ENCODE measurements at places on chromosomes 16 and 17.

DNA sequence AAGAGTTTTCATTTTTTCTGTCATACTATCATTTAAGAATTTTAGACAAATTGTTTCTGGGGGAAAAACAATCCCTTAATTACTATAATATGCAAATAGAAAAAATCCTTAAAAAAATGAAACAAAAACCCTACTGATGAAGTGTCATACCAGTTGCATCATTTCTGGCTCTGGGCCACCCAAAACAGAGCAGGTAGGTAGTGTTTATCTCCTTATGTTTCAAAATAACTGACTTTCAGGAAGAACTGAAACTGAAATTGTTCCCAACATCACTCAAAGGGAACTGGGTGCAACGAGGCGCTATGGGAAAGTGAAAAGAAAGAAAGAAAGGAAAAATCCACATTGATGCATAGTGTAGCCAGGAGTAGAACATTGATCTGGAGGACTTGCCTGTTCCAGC is 653.1 kb upstream of the SOX9 start:
- no peak for DNase-seq

DNA sequence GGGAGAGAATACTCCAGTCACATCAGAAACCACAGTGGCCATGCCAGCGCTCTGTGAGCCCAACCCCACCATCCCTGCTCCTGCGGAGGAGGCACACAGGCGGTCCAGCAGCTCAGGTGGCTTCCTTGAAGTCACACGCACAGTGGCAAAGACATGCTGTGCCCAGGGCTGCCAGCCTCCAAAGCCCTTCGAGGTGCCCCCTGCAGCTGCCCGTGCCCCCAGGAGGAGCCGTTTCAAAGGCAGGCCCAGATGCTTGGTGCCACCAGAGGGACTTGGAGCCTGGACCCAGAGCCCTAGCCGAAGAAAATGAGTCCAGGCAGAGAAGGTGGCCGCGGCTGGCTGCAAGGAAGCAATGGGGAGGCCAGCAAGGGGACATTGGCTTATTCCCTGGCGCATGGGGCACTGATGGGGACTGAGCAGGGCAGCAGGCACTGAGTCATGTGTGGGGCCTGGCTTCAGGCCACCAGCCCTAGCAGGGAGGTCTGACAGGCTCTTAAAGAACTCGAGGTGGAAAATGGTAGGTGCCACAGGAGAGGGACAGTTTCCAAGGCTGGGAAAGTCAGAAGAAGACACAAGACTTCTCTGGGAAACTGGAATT is 17.2 kb upstream of the CACNG1 start:
- no peak for DNase-seq

DNA sequence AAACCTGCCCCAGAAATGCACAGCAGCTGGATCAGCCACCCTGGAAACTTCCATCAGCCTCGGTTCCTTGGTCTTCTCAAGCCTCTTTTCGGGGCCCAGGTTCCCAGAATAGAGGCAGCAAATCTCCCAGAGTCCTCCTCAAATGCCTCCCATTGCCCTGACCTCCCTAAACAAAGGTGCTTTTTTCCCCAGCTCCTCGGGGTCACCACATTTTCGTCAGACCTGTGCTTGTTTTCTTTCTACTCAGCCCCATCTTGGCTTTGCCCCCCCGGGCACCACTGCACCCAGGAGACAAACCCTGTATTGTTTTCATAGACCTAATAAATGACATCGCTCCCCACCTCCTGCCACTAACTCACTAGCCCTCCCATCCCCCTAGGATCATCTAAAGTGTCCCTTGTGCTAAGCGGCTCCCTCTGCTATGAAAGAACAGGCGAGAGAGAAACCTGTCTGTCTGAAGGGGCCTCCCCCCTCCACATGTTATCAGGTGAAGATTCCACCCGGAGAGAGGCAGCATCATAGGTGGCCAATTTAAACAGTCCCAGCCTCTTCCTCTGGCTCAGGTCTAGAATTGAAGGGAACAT is 451.1 kb downstream of the SOX9 start:
- DNase-seq, result no peak

GRCh38 chr16:4787627-4788482 is at the start of gene SEPTIN12:
TSS of gene SEPTIN12 (minus strand) at chr16:4788345. CDS start at chr16:4787645, 700 bp downstream.
- DNase-seq, result no peak

DNA sequence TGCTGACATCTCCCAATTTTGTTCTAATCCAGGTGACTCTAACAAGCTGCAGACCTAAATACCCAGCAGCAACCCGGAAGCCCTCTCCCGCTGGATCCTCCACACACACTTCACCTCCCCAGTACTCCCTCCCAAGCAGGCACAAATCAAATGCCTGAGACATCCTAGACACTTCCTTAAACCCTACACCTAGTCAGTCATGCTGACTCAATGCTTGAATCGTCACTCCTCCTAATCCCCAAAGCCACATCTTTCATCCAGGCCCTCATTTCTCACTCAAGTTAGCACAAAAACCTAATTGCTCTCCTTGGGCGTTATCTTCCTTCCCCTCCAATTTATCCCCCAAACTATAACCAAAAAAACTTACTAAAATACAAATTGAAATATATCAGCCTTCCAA is 32.7 kb downstream of the CMC2 start:
- no peak for DNase-seq

GRCh38 chr17:68785565-68786486 is 169.4 kb downstream of the ABCA8 start:
- no peak for DNase-seq

DNA sequence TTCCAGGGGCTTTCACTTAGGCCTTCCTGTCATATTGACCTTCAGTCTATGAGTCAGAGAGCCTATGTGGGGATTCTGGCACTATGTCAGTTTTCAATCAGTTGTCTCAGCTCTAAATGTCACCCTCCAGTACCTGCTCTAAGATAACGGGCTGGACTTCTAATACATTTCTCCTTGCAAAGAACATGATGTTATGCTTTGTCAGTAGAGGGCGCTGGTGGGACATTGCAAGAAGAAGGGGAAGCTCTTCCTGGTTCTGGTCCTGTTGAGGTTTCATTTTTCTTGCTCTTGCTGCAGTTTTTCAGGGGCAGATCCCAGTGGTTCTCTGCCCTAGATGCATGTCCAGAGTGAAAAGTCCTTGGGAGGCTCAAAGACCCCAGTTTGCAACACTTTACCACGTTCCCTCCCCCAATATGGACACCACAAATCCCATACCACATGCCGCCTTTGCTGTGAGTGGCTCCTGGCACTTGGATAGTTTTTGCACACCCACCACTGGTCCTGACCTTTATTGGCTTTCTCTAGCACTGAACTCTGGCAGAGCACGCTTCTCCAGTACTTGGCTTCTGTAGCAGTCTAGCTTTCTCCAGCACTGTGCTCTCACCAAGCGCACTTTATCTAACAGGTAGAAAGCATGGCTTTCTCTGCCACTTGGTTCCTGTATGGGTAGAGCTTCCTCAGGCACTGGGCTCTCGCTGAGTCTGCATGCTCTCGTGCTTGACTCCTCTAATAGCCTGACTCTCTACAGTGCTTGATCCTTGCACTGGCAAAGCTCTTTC is 49.0 kb downstream of the BCL7C start:
- DNase-seq, result no peak

DNA sequence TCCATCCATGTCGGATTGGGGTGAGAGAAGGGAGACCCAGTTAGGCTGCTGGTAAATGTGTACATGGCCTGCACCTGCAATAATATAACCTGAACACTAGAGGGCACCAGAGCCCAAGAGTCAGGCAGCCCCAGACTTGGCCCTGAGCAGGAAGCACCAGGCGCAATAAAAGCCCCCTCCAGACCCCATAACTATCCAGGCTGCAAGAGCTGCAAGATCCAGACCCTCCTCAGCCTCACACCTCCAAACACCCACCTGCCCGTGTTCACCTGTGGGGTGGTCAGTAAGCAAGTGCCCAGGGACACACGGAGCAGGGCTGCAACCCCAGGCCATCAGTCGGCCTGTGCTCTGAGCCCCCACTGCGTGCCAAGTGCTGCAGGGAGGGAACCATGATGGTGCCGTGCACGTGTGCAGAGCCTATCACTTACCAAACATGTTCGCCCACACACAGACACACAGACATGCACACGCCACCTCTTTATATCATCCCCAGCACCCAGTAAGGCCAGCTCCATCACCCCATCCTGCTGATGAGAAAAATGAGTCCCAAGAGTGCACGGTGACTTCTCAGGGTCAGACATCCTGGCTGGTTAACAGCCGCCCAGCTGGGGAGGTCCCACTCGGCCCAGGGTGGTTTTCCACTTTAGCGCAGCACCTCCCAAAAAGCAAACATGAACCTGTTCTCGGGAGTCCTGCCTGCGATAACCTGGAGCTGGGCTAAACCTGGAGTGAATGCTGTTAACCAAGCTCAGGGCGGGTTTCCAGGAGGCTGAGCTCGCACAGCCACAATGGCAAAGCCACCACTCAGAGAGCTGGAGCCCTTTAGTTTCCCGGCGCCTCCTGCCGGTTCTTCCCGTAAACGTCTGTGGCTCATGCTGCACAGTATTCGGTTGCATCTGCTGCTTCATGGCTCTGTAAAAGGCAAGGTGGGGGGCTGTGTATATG is 439.8 kb downstream of the SOX9 start:
- DNase-seq, result peak; percentile 6

- no peak for DNase-seq
These were observed 30.2 kb downstream of the SPACA3 start for GRCh38 chr17:33021731-33022408.

DNA sequence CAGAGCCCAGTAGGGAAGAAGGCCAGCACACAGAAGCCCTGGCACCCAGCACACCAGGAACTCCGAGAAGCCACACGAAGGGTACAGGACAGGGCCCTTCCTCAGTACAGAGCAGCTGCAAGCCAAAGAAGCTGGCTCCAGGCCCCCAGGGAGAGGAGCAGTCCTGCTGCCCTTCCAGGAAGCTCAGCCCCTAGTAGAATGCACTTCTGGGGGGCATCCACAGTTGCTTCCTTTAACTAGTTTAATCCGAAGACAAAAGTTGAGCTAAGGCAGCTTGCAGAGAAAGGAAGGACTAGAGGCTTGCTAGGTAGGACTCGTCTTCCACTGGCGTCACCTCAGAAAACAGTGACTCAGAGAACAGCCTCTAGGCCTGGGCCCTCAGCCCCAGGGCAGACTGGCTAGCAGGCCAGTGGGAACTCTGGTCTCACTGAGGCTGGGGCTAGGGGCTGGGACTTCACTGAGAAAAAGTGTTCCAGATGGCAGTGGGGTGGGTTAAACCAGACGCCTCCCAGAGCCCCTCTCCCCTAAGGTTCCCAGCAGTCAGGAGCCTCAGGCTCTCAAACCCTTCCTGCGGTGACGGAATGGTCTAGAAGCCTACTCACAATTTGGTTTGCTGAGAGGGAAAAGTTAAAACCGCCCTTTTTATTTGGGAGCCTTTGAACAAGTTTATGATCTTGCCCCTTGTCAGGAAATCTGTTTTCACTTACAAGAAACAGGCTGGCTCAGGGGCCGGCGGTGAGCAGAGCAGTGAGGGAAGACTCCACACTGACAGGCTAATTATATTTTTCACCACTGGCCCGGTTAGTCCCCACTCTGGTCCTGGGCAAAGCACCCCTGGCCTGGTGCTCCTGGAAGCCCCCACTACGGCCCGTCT is 41.4 kb downstream of the ACTG1 start:
- DNase-seq, result no peak

- DNase-seq, result peak; percentile 25
These were observed 45.5 kb downstream of the CYTH1 start for GRCh38 chr17:78736526-78737079.

GRCh38 chr17:32565401-32565800 is 78.6 kb downstream of the CDK5R1 start:
- DNase-seq, result no peak

GRCh38 chr16:20285993-20286499 is 41.3 kb downstream of the GP2 start:
- DNase-seq, result no peak

- no peak for DNase-seq
These were observed 40.5 kb downstream of the LYRM1 start for GRCh38 chr16:20940871-20941635.

- no peak for DNase-seq
These were observed 67.1 kb downstream of the IL21R start for GRCh38 chr16:27468941-27469531.

- DNase-seq, result no peak
These were observed 169.8 kb downstream of the PITPNC1 start for GRCh38 chr17:67546578-67547527.

- no peak for DNase-seq
These were observed 4.1 kb downstream of the SLC9A5 start for GRCh38 chr16:67252609-67253497.

GRCh38 chr16:82623241-82623640 is 3.5 kb upstream of the CDH13 start:
- DNase-seq, result no peak

DNA sequence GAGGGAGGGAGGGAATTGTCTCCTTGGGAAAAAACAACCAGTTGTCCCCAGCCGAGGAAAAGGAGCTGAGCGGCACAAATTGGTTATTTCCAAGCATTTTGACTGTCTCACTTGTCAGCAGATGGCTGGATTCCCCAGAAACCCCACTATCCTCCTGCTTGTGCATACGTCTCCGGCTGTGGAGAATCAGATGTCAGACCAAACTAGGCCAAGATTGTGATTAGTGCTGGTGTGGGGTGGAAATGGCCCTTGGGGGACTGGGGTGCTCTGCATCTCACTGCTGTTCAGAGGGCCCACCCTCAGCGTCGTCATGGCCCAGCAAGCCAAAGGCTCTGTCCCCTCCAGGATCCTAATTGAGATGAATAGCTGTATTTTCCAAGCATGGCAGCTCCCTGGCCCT is 131.7 kb upstream of the HSBP1 start:
- DNase-seq, result no peak

- DNase-seq, result no peak
These were observed 684.1 kb upstream of the C16orf82 start for GRCh38 chr16:26382586-26382985.

- no peak for DNase-seq
These were observed 11.0 kb upstream of the GPR139 start for GRCh38 chr16:20084624-20085226.

GRCh38 chr17:37158290-37158689 is 209.5 kb downstream of the AATF start:
- no peak for DNase-seq

DNA sequence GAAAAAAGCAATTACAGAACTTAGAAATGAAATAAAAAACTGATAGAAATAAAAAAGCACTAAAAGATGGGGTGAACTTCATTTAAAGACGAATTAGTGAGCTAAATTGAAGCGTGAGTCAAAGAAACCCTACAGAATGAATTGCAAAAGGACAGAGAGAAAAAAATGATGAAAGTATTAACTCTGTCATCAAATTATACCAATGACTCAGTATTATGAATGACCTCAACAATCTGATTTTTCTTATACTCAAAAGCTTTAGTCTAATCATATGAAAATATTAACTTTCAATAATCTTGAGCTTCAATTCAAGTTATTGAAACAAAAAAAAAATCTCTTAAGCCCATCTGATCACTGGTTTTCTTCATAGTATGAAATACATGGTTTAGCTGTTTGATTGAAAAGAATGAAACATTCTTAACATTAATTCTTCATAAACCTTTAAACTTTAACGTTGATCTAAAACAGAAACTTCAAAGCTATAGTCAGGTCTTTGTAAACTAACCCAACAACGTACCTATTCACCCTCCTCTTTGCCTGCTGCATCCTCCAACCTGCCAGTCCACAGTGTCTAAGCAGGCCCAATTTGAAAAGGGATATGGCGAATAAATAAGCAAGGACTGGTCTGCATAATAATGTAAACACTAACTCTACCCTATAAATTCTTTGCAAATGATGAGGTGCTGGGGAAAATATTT is 6.6 kb downstream of the ABCA5 start:
- DNase-seq, result no peak
